ENCODE measurements at places on chromosomes 16 and 17. TPM values are rescaled to one million over a fixed set of nuclear protein-coding genes. Genes with fewer than 3 reads are reported as not detected.

Gene SLC2A4
- 2.0 TPM for total RNA-seq

Gene TP53TG3B
- total RNA-seq: not detected

Gene NXPH3
- total RNA-seq: 0.20 TPM

Gene MT4
- not detected for total RNA-seq

Gene MAPK7
- total RNA-seq: 39.0 TPM

Gene KRT20
- total RNA-seq: not detected

Gene LPCAT2
- 5.1 TPM for total RNA-seq

Gene PPY
- total RNA-seq: not detected

Gene PERCC1
- 7.1 TPM for total RNA-seq

Gene KCNH4
- not detected for total RNA-seq

Gene GPRC5B
- 40.6 TPM for total RNA-seq

Gene KREMEN2
- 0.31 TPM for total RNA-seq

Gene SGCA
- not detected for total RNA-seq

Gene DNAI2
- not detected for total RNA-seq

Gene DNASE1
- 43.6 TPM for total RNA-seq

Gene ZNF423
- total RNA-seq: 47.7 TPM

Gene CMTM2
- total RNA-seq: not detected

Gene SCGB1C2
- total RNA-seq: not detected

Gene CACNB1
- 11.3 TPM for total RNA-seq

Gene MFSD11
- total RNA-seq: 38.7 TPM

Gene BAIAP3
- 17.5 TPM for total RNA-seq

Gene FGF11
- total RNA-seq: 5.1 TPM

Gene HAP1
- total RNA-seq: 13.7 TPM

Gene LLGL2
- total RNA-seq: 235 TPM

Gene USP6
- 0.80 TPM for total RNA-seq

Gene POLR2C
- 69.6 TPM for total RNA-seq

Gene PLXDC1
- 3.7 TPM for total RNA-seq

Gene RASL10B
- total RNA-seq: 13.7 TPM

Gene CPD
- 123 TPM for total RNA-seq

Gene ADAM11
- total RNA-seq: 1.4 TPM

Gene KRT31
- total RNA-seq: not detected

Gene PRR29
- total RNA-seq: 3.7 TPM

Gene MYH8
- total RNA-seq: not detected

Gene CEP295NL
- total RNA-seq: 2.3 TPM

Gene OR4D1
- not detected for total RNA-seq

Gene ARL6IP1
- 176 TPM for total RNA-seq

Gene CDH3
- 110 TPM for total RNA-seq

Gene FOXN1
- total RNA-seq: 0.07 TPM

Gene CES5A
- total RNA-seq: not detected

Gene SOCS1
- total RNA-seq: 6.6 TPM

Gene RAMP2
- total RNA-seq: 4.4 TPM

Gene SPNS3
- total RNA-seq: not detected

Gene ADAD2
- total RNA-seq: not detected

Gene SLC52A1
- not detected for total RNA-seq

Gene PSMD11
- 113 TPM for total RNA-seq

Gene HNF1B
- total RNA-seq: 96.9 TPM

Gene CACNG3
- not detected for total RNA-seq

All from progenitor cell of endocrine pancreas (in vitro differentiated cells).